ENCODE measurements at places on chromosomes 3 and 15.

DNA sequence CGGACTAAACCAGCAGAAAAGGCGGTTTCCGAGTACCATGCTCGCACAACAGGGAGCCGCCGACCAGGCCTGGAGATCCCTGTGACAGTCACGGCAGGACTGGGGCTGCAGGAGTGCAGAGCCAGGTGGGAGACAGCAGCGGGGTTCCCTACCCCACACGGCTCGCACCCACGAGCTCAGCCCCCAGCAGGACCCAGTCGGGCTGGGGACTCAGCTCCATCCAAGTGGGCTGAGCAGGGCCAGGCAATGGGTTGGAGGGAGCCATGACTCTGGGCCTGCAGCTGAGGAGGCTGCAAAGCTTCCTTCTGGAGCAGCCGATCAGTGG lies 15.8 kb downstream of the XXYLT1 start:
- DNase-seq = no peak

DNA sequence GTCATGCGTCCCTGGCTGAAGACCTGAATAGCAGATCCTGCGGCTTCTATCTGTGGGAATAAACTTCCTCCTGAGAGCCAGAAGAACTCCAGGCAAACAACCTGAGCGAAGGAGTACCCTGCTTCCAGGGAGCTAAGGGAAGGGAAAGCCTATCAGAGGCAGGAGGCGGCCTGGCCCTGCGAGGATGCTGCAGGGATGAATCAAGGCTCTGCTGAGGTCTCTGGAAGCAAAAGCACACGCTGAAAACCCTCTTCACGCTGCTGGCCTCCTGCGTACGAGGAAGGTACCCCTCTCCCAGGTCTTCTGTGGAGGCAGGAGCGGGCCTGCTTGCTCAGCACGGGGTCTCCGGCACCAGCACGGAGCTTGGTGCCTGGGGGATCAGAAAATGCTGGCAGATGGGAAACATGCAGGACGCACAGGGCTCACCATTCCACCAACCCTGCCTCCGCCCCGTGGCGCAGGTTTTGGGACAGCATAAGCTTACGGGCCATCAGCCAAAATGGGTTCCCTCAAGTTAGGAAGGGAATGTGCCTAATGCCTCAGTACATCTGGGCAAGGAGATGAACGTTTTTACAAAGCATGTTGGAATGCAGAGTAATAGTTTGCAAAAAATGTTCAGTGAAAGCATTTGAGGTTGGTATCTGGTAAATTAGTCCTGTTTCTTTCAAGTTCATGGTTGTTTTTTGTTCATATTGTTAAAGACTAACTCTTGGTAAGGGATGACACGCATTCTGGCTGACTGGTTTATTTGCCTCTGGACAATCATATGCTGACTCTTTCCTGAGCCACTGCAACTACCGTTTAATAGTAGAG lies 72.3 kb downstream of the CHSY1 start:
- DNase-seq = no peak

DNA sequence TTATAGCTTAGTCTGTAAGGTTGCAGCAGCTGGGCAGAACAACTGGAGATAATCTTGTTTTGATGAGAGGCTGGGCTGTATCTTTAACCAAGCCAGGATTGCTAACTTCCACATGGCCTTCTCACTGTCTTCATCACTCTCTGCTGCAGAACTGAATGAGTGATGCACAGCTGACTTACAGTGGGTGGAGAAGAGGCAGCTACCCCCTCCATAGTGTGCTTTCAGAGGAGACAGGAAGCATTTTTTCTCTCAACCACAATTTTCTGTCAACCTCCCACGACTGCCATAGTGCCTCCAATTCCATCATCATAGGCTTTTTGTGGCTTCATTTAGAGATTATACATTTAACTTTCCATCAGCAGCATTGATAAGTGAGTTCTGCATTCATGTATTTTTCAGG lies 168.2 kb downstream of the CLSTN2 start:
- DNase-seq = no peak

DNA sequence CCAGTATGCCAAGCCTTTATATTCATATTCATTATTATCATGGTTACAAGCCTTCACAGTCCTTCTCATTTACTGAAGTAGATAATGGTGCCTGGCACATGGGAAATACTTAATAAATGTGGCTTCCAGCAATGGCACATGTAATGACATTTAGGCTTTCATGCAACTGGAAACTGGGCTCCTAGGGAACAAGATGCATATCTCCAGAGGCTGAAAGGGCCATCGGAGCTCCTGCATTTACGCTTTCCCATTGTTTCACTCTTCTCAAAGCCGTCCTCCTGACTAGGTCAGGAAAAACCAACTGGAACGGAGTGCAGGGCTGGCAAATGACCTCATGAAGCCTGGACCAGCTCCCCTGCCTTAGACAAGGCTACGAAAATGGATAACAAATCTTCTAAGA lies 474.9 kb downstream of the MAGI1 start:
- DNase-seq = no peak

DNA sequence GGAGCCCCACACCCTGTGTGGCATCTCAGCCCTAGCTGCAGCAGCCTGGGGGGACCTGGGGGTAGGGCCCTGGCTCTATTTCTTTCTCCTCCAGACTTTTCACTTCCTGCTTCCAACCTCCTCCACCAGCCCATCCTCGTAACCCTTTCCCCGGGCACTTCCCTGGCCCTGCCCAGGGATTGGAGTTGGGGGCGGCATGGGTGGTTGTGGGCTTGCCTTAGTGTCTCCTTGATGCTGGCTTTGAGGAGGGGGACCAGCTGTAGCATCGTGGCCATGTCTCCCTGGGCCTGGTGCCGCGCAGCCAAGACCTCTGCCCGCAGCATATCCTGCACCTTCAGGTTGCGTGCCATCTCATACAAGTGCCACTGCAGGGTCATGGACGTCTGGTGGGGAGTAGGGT lies 28.1 kb downstream of the CYP11A1 start:
- no peak for DNase-seq

Data from HS-27A (cell line).